HS-5 (cell line): ENCODE measurements at places on chromosomes 12 and 14.

GRCh38 chr12:103626498-103626897 is 39.4 kb downstream of the STAB2 start:
- DNase-seq: no peak

DNA sequence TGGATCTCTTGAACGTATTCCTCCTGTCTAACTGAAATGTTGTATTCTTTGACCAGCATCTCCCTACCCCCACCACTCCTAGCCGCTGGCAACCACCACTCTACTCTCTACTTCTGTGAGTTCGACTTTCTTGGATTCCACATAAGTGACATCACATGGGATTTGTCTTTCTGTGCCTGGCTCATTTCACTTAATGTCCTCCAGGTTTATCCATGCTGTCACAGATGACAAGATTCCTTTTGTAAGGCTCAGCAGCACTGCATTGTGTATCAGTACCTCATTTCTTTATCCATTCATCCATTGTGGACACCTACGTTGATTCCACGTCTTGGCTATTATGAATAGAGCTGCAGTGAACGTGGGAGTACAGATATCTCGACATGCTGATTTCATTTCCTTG is 10.5 kb downstream of the PRKAB1 start:
- no peak for DNase-seq

GRCh38 chr14:99380991-99381687 is 99.5 kb downstream of the SETD3 start:
- DNase-seq: no peak

DNA sequence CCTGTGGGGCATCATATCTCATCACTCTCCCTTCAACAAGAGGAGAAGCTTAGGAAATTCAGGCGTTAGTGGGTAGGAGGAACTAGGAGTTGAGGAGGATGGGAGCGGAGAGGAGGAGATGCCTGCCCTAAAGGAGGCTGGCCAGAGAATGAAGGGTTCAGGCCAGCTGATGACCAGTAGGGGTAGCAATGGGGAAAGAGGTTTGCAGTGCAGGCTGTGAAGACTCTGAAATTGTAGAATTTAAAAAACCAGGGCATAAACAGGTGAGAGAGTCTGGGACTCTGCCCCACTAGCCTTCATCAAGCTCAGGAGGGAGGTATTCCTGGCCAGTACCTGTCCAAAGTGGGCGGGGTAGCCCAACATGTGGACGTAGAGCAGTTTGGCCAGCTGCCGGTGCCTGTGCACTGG is 809 bp downstream of the AP1G2 start:
- no peak for DNase-seq

- DNase-seq: no peak
Measured at GRCh38 chr14:63178912-63179311, 25.3 kb upstream of the RHOJ start.

DNA sequence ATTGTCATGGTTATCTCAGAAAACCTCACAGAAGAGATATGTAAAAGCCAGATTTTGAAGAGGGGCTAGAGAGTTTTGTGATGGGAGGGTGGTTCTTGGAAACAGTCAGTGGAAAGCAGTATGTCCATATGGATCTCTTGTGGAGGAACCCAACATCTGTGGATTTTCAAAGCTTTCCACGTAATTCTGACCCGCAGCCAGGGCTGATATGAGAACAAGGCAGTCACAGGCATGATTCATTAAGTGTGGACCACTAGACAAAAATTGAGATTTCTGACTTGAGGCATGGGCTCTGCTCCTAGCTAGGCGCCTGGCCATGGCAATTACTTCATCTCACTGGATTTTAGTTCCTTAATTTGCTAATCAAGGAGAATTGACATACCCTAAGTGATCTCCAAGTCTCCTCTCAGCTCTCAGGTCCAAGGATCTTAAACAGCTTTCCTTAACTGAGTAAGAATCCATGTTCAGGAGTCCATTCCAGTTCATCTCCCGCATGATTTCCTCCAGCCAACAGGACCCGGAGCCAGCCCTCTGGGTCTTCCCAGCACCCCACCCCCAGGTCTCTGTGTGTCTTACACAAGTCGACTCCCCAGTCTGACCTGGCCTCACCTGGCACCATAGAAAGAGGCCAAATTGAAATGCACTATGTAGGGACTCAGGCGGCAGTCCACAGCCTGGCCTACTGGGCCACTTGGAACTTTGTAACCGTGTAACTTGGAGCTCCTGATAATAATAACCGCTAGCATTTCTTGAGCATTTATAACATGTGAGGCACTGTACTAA is 176.3 kb upstream of the PARP11 start:
- DNase-seq: no peak

GRCh38 chr12:11509326-11509725 is 114.0 kb upstream of the PRB2 start:
- no peak for DNase-seq

DNA sequence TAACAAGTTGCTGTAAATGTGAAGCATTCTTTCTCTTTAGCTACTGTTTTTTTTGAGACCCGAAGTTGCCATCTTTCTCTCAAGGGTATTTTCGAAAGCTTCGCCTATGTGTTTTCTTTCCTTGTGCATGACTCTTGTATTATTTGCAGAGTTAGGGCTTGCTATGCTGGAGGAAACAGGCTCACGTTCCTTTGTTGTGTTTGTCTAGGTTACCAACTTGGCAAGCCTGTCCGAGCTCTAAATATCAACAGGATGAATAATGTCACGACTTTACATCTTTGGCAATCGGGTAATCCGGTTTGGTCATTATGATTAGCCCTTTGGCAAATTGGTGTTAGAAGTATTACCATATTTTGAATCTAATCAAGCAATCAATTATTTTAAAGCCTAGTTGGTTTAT is 15.9 kb upstream of the ATP6V0A2 start:
- no peak for DNase-seq

- DNase-seq: no peak
Measured at GRCh38 chr14:82011460-82011859, 477.8 kb upstream of the SEL1L start.

DNA sequence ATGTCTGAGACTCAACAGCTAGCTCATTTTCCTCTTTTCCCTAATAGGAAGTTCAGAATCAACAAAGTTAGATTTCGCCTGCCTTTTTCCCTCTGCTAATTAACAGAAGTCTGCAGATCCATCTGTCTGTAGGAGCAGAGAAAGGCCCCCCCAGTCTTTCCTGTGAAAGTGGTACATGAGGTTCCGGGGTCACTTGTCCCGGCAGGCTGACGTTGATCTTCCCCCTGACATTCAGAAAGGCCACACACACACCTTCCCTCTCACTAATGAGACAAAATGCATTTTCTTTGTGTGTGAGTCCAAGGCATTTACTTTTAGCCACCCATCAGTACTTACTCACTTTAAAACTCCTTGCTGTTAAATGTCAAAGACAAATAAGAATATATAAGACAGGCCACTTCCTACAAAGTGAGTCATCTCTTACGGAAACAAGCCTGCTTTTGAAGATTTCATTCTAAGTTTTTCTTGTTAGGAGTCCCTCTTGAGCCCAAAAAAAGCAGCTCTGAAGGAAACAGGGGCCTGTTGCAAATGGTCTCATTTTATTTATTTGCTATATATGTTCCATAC is 138.7 kb downstream of the TTC7B start:
- DNase-seq: no peak

- DNase-seq: peak; percentile 81
Measured at GRCh38 chr14:49586673-49587460, 687 bp upstream of the RPS29 start.

GRCh38 chr12:124524231-124524925 is 43.0 kb downstream of the NCOR2 start:
- peak; percentile 38 for DNase-seq

DNA sequence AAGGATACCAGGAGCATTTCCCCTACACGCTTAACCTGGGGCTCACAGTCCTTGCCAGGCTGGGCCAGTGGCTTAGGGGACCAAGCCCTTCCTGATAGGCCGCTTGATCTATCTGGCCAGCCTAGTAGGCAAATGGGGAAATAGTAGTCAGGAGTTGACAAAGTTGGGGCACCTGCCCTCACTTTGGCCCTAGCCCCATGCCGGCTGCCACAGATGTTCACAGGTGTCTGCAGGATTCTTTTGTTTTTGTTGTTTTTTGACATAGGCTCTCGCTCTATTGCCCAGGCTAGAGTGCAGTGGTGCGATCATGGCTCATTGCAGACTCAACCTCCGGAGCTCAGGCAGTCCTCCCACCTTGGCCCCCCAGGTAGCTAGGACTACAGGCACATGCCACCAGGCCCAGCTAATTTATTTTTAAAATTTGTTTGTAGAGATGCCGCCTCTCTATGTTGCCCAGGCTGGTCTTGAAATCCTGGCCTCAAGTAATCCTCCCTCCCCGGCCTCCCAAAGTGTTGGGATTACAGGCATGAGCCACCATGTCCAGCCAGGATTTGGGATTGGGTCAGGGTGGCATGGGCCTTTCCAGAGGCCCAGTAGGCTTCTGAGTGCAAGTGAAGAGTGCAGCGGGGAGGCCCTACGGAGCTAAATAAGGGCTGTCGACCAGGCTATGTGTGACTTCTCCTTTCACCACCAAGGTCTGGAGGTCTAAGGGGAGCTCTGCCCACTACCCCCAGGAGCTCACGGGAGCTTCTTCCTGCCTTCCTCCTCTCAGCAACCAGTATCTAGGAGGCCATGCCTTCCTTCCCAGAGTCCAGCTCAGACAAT is 15.5 kb upstream of the HDAC7 start:
- no peak for DNase-seq

- no peak for DNase-seq
Measured at GRCh38 chr12:108582978-108583770, 14.7 kb downstream of the TMEM119 start.

DNA sequence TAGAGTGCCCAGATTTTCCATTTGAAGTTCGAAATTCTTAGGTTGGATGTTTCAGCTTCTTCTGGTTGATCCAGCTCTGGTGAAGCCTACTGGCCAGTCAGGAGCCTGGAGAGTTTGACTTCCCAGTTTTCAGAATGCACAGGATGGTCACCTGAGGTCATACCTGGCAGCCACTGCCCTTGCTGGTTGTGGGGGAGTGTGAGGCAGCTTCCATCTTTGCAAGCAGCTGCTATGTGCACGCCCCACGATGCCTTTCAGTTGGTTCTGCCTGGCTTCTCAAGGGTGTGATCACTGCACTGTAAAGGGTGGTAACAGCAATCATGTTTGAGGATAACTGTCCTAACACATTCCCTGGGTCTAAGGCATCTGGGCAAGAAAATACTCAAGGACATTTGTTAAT is 15.4 kb downstream of the CCDC92 start:
- DNase-seq: no peak

DNA sequence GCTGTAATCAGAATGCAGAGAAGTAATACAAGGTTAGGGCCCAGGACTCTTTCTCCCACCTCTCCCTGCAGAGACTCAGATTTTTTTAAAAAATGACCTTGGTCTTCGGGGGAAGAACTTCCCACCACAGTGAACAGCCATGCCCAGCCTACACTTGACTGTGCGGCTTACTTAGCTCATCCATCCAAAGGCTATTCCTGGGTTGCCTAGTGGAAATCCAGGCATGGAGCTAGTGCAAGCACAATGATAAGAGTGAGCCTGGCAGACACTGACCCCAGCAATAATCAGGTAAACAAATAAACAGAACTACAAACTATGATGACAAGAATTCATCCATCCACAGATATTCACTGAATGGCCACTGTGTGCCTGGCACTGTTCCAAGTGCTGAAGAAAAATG is 14.7 kb downstream of the SERPINA5 start:
- no peak for DNase-seq

DNA sequence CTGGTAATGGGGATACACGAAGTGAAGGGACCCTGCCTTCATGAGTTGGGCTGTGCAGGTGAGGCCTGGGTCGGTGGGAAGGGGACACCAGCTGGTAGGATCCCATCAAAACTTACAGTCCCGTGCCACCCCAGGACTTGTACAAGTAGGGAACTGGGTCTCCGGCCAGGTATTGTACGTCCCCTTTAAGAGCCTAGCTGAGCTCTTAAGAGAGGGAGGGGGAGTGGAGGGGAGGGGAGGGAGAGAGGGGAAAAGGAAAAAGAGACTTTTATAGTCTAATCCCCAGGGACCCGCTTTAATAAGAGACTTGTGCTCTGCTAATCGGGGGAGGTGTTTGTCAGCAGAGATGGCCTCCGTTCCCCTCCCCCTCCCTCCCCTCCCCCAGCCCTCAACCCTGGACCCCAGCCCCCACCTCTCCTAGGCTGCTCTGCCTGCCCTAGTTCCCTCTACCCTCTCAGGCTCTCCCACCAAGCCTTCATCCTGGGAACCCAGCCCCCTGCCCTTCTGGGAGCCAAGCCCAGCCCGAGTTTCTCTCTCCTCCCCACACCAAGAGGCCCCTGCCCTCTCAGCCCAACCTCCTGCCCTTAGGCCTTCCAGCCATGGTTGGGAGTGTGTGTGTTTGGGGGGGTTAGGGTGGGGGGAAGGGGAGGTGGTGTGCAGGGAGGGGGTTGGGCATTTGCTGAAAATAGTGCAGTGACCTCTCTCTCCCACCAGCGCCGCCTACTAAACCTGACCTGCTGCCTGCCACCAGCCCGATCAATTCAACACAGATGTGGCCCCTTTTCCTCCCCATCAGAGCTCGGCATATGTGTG is 2.6 kb downstream of the GDF11 start:
- no peak for DNase-seq

GRCh38 chr12:49089821-49090773 is 4.5 kb downstream of the DHH start:
- DNase-seq: no peak

DNA sequence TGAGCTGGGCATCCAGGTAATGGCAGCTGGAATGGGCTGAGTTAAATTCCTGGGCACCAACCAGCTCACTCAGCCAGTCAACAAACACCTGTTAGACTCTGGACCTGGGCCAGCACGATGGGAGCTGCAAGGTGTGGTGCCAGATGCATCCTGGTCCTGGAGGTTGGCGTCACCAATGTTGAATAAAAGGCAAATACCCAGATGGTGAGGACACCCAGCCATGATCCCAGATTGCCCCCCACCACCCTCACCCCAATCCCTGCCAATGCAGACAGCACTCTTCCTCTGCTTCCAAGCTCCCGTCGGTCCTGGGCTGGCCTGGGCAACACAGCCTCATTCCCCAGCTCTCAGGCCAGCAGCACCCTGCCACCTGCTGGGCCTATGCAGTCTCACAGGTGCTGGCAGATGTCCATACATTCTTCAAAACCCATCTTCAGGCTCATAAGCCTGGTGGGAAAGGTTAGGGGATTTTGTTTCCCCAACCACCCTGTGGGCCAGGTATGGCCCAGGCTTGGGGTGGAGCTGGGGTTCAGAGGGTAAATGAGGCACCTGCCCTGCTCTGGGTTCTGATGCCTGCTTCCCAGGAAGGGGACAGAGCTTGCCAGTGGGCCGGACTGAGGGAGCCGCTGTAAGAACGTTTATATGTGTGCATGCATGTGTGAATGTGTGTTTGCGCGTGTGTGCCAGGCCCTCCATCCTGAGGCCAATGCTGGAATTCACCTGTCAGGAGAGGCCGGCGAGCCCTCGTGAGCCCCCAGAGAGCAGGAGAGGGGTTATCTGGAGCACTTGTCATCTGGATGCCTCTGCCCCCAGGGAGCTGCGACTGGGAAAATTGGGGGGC is 58.0 kb downstream of the LGMN start:
- DNase-seq: no peak

GRCh38 chr12:122403831-122404230 is 18.6 kb downstream of the CLIP1 start:
- no peak for DNase-seq

GRCh38 chr14:54564071-54564867 is 2.7 kb upstream of the SAMD4A start:
- DNase-seq: no peak
